Cardiac fibroblast (primary cell): ENCODE measurements at places on chromosomes 16 and 17.

DNA sequence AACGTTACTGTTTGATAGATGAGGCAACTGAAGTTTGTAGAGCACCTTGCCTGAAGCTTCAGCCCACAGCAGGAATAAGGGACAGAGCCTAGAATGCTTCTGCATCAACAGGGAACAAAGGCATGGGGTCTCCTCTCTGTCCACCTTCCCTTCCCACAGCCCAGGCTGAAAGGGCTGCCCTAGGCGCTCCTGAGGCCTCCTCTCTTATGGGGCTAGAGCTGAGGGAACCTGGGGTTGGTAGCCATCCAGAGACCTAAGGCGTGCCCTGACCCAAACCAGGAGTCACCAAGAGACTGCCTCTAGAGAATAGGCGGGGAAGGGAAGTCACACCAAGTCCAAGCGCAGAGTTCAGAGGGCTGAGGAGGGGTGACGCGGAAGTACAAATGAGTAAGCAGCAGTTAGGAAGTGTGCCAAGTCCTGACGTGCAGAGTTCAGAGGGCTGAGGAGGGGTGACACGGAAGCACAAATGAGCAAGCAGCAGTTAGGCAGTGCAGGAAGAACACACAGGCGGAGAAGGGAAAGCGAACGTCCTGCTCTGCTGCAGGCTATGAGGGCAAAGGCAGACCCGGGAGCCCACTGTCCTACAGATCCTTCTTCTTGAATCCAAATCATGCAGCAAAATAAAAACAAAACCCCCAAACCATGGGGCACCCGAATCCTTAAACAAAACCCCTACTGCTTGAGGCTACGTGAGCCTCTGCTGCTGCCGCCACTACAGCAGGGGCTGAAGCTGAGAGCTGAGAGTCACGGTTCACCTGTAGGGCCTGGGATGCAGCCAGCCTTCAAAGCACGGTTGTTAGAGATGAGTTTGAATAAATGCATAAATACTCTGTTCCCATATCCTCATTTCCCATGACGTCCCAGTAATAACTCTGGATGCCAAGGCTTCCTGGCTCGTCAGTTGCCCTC, 2.7 kb upstream of the SPG7 start:
- DNase-seq = peak; percentile 97

GRCh38 chr16:29849505-29849904, 13.5 kb downstream of the CDIPT start:
- no peak for DNase-seq

- no peak for DNase-seq
These were observed 16.0 kb upstream of the CCL17 start for GRCh38 chr16:57388359-57389086.

GRCh38 chr17:49996495-49997300, 1.7 kb upstream of the DLX3 start:
- peak; percentile 39 for DNase-seq

GRCh38 chr16:56038564-56039098, 152.7 kb upstream of the GNAO1 start:
- DNase-seq = no peak

GRCh38 chr16:27726621-27727261, 176.8 kb downstream of the KATNIP start:
- peak; percentile 80 for DNase-seq

DNA sequence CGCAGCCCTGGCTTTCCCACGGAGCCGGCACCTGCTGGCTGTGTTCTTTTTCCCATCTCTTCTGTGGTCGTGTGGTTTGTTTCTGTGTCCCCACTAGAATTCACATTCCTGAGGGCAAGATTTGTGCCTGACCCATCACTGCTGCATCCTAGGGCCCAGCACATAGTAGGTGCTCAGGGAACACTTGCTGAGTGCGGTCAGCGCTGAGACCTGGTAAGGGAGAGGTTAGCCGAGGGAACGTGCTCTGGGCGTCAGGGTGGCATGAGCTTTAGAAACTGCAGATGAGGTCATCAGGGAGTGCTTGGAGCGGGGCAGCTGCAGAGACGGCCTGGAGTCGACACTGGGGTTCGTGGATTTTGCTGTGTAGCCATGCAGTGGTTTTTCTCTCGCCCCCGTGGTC, 5.9 kb downstream of the DEF8 start:
- no peak for DNase-seq

DNA sequence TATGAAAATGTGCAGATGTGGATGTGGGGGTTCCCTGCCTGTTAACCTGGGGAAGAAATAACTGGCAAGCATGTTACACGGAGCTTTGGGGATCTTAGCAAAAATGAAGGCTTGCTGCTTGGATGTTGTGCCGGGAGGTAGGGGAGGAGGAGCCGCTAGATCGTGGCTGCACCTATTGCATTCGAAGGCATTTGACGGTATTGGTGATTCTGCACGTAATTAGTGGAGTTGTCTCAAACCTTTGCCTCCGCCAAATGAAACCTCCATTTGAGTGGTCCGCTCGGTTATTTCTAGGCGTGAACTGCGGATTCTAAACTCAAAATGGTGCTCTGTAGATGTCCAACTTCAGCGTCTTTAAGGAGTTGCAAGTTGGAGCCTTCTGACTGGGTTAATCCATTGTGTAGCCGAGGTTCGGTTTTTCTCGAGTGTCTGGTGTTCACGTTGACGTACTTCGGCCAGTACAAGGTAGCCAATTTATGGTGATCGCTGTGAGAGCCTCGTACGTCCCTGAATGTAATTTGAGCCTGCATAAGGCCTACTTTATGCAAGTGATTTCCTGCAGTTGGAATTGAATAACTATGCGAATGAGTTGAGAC, 1.5 kb downstream of the TNRC6C start:
- peak; percentile 3 for DNase-seq

GRCh38 chr17:15377200-15377599, 35.8 kb upstream of the TEKT3 start:
- DNase-seq = peak; percentile 66

- no peak for DNase-seq
These were observed 997.8 kb upstream of the EEF2KMT start for GRCh38 chr16:6095414-6095813.

DNA sequence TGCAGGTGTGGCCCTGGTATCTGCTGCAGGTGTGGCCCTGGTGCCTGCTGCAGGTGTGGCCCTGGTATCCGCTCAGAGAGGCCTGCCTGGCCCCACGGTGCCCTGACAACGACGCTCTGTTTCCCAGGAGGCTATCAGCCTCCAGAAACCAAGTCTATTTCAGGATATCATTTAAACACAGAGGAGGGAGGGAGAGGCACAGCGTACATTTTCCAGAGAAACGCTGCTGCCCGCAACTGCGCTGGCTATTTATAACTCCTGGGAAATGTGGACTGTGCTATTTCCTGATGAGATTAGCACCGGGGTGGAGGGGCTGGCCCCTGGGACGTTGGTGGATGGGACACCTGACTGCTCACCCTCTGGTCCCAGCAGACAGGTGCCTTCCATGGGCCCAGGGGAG, 22.5 kb downstream of the TIMM22 start:
- DNase-seq = peak; percentile 23

GRCh38 chr17:68378268-68379176, 78.8 kb downstream of the WIPI1 start:
- peak; percentile 98 for DNase-seq

- DNase-seq = peak; percentile 85
These were observed 290 bp downstream of the TLCD1 start for GRCh38 chr17:28725660-28726225.

DNA sequence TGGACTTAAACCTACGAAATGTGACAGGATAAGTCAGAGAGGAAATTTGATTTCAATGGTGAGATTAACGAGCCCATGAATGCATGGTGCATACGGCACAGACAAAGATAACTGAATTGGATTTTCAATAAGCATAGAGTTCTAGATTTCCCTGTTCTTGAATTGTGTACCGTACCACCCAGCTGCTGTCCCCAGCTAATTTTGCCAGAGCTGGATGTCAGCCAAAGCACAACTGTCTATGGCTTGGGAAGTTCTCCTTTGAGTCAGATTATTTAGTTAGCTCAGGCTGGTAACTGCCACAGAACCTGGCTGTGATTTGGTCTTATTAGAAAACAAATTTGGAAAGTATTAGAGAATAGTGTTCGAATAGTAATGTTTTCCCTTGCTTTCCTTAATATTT, 143.1 kb downstream of the CDH13 start:
- no peak for DNase-seq

DNA sequence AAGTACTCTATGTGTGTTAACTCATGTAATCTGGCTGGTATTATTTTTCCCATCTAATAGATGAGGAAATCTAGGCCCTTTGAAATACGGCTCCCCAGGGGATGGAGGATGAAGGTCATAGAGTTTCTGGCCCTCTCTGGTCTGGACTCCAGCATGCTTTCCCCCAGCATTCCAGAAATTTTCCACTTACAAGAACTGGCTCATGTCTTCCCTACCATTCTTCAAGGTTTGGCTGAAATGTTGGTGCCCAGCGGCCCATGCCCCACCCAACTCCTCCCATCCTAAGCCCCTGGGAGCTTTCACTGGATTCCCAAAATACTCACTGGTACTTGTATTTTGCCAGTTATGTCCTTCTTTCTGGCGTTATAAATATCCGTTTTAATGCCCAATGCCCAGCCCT, 237.5 kb upstream of the NLRP1 start:
- DNase-seq = no peak

DNA sequence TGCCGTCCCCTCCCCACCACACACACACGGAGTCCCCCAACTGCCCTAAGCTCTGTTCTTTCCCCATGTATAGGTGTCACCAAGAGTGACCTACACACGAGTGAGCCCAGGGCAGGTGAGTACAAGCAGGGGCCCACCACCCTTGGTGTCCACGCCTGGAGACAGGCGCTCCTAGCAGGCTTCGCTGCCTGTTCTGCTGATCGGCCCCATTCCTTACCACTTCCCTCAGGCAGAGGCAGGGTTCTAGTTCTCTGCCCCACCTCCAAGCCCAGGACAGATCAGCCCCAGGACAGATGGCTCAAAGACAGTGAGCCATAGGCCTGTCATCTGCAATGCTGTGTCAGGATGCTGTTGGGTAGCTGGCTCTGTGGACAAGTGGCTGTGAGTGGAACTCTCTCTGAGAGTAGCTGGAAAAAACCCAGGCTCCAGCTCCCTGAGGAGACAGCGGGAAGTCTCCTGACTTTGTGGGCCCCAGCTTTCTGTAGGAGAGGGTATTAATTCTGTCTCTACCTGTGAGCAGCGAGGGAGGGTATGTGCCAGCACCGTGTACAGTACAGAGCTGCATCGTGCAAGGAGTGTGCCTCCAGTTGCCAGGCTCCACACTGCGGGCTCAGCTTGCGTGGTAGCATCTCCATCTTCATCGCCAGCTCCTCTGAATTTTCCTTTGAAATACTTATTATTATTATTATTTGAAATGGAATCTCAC, 897 bp downstream of the TP53I13 start:
- no peak for DNase-seq

DNA sequence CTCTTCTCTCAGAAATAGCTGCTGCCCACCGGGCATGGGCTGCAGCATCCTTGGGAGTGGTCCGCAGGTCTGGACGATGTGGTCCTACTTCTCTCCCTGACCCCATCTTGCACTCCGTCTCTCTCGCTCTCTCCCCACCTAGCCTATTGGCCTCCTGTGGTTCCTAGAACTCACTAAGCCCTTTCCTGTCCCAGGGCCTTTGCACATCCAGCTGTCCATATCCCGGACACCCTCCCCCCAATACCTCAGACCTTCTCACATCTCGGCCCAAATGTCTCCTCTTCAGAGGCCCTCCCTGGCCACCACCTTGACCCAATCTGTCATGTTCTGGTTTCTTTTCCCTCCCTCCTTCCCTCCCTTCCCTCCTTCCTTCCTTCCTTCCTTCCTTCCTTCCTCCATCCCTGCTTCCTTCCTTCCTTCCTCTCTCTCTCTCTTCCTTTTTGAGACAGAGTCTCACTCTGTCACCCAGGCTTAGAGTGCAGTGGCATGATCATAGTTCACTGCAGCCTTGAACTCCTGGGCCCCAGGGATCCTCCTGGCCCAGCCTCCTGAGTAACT, 4.5 kb downstream of the SLC4A1 start:
- DNase-seq = no peak

DNA sequence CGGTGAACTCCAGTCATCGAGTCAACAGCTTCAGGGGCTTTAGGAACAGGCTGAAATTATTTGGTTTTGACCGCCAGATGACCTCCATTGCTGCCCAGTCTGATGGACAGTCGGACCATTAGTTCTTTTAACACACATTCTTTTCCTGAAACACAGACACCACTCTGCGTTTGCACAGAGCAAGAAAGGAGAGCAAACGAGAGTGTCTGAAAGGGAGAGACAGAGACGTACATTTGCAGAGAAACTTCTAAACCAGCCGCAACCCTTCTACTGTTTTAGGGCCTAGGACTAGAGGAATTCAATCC, 156.1 kb downstream of the SNX11 start:
- DNase-seq = no peak

DNA sequence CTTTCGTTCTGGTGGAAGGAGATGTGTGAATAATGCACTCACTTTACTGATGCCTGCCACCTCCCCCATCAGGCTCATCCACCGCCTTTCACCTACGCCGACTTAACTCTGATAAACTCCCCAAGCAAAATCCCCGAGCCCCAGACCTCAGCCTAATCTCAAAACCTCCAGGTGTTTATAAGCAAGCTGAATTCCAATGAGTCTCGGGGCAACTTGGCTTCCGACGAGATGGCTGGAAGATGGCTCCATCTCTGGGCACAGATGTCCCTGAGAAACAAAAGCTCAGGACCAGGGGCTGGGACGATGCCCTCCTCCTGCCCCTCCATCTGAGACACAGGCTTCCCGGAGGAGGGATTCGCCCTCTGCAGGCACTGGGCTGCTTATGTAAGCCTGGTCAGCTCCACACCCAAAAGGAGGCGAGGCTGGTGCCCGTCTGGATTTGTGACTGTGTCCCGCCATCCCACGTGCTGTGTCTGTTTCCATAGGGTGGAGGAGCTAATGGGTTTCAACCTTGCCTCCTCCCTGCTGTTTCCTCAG, 386.4 kb upstream of the TNRC6C start:
- DNase-seq = no peak

DNA sequence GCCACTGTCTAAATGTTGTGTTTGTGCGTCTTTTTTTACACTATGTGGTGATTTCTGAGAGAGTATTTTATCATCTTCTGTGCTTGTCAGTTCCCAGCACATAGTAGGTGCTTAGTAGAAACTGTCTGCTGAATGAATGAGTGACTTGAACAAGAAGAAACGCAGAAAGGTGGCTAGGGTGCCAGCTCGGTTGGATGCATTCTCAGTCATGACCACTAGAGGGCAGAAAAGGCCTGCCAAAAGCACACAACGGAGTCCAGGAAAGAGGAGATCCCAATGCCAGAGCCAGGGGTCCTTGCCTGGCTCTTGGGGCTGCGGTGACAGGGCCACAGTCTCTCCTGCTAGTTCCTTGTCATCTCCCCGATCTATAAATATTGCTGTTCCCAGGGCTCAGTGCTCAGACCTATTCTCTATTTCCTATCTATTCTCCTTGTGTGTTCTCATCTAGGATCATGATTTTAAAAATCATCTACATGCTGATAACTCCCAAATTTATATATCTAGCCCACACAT, 57.3 kb upstream of the CCL1 start:
- peak; percentile 71 for DNase-seq
